ENCODE measurements at places on chromosomes 1 and 21.

DNA sequence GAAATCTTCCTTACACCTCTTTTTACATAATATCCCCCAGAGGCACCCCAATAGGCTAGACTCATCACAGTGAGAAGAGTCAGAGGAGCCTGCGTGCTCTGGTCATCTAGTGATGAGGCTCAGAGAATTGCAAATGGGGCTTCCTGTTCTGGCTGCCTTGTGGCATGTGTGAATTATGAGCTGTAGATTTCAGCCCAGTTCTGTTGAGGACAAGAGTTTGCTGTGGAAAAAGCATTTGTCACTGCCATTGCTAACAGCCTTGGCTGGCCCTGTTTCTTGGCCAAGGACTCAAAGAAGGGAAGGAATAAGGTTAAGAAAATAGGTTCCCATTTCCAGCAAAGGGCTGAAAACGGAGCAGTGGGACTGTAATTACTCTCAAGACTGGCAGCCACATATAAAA lies 30.7 kb downstream of the MRAP start:
- no peak for DNase-seq

GRCh38 chr1:224996266-224996665 lies 66.8 kb downstream of the DNAH14 start:
- DNase-seq, result no peak

DNA sequence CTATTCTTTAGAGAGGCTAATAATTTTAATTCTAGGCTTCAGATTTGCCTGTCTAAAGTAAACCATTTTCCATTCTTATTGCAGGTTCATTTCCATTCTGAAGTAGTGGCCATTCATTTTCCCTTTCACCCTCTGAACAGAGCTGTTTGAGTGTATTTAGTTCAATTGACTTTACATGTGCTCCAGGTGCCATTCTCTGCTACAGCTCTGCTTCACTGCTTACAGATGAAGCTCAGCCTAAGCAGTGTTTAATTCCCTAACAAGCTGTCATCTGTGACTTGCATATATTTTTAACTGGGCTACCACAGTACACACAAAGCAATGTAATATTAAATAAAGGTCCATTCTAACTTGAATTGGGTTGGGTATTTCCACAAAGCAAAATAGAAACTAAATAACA lies 1031.6 kb downstream of the KCNT2 start:
- no peak for DNase-seq

DNA sequence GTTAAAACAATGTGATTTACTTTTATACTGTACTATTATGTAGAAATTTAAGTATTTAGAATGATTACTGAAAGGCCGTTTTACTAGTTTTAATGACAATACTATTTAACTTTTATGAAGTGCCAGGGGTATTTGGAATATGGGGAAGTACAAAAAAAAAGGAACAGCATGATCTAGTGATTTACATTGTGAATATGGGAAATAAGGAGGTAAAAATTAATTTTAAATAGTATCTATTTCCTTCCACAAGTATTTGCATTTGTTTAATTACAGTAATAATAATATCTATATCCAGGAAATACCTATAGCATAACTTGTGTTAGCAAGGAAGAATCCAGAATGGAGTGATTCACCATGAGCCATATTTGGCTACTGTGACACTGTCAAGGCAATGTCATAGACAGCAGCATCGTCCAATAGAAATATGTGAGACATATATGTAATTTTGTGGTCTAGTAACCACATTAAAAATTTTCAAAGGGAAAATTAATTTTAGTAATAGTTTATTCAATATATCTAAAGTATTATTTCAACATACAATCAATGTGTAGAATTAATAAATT lies 22.0 kb downstream of the CNST start:
- DNase-seq, result no peak

- no peak for DNase-seq
Observed at GRCh38 chr1:218459878-218460711, 115.0 kb downstream of the TGFB2 start.
